ENCODE measurements at places on chromosomes 7 and 10.

DNA sequence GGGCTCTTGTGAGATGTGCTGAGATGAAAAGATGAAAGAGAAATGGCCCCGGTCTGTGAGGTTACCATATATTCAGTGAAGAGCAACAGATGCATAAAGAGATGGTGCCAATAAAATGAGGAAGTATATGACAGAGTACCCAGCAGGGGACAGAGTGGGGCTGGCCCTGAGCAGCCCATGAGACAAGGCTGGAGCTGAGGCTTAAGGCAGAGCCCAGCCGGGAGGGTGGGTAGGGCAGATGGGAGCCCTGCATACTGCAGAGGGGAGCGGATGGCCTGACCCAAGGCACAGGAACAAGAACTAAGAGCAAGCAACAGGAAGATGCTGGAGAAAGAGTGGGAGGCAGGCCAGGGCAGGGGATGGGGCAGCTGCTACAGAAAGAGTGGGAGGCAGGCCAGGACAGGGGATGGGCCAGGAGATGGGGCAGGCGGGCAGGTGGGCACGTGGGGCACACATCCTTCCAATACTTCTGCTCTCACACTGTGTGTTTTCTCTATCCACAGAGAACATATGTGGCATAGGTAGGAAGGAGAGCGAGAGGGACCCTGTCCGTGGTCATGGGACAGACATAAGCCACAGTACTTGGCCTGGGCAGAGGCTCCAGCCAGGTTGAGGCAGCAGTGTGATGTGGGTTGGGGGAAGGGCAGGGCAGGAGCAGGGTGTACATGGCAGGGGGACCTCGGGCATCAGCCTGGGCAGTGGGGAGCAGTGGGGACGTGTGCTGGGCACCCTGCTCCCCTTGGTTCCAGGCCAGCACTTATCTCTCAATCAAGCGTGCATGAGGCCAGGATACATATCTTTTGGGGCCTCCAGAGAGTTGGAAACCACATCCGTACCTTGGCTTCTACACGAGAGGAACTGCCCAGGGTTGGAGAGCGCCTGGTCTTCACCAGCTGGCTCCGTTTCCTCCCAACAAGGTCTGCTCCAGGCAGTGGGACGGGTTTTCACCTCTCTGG is 91.6 kb upstream of the IKZF1 start:
- peak; percentile 57 for DNase-seq

- DNase-seq: no peak
Measured at GRCh38 chr10:103926722-103927319, 8.8 kb upstream of the STN1 start.

DNA sequence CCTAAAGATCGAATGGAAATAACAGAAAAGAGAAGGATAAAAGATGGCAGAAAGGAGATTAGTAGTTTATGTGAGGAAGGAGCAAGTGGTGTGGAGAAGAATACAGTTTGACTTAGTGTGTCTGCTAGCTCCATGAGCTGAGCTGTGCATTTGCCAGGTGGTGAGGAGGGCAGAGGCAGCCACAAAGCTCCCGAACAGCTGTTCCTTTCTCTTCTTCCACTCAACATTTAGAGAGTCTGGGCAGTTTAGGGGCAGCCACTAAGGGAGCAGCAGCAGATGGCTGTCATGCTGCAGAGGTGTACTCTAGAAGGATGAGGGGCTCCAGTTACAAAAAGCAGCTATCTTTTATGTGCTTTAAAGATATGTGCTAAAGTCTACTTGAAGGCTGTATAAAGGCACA is 674.4 kb downstream of the GRM8 start:
- no peak for DNase-seq

GRCh38 chr10:121983852-121984251 is 5.1 kb upstream of the TACC2 start:
- DNase-seq: no peak

DNA sequence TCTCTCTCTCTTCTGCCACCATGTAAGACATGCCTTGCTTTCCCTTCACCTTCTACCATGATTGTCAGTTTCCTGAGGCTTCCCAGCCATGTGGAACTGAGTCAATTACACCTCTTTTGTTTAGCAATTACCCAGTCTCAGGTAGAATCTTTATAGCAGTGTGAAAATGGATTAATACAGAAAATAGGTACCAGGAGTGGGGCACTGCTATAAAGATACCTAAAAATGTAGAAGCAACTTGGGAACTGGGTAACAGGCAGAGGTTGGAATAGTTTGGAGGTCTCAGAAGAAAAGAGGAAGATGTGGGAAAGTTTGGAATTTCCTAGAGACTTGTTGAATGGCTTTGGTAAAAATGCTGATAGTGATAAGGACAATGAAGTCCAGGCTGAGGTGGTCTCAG is 15.6 kb downstream of the GALNTL5 start:
- no peak for DNase-seq

DNA sequence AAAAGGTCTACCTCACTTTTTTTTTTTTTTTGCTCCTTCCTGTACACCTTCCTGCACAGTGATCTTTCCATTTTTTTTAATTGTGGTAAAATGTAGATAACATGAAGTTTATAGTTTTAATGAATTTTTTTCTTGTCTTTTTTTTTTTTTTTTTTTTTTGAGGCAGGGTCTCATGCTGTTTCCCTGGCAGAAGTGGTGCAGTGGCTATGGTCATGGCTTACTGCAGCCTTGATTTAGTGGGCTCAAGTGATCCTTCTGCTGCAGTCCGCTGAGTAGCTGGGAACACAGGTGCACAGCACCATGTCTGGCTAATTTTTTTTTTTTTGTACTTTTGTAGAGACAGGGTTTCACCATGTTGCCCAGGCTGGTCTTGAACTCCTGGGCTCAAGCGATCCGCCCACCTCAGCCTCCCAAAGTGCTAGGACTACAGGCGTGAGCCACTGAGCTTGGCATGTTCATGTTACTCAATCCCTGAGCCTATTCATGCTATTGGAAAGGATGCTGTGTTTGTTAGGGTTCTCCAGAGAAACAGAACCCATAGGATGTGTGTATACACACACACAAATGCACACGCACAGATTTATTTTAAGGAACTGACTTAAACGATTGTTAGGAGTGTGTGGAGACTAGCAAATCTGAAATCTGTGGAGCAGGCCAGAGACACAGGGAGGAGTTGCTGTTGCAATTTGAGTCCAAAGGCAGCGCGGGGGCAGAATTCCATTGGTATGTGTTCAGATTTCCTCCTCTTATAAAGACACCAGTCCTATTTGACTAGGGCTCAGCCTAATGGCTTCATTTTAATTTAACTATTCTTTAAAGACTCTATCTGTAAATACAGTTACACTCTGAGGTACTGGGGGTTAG is 29.1 kb downstream of the GALNT11 start:
- DNase-seq: no peak

- no peak for DNase-seq
Measured at GRCh38 chr10:90635111-90635765, 222.6 kb downstream of the HTR7 start.

DNA sequence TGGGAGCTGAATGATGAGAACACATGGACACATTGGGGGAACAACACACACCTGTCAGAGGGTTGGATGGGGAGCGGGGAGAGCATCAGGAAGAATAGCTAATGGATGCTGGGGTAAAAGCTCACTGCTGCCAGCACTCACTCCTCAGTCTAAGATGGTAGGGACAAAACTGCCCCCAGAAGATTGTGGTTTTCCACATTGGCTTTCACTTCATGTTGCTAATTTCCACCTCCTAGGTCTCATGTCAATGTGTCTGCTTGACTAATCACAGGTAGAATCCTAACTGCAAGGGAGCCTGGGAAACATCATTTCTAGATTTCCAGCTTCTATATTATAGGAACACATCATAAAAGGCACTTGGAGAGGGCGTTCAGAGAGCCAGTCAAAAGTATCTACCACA is 22.6 kb downstream of the APBB1IP start:
- no peak for DNase-seq

DNA sequence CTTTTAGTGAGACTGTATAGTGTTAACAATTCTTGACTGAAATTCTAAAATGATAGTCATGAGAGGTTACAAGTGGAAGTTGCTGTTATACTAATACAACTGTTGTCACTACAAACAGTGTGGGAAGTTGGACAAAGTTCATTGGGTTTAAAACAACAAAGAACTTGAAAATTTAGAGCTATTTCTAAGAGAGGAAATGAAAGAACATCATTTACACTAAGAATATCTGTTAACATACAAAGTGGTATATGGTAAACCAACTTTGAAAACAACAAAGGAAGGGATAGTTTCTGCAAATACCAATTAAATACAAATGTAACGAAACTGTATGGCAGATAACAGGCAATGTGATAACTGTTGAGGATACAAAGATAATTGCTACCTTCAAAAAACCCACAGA is 11.6 kb downstream of the MTPN start:
- no peak for DNase-seq

DNA sequence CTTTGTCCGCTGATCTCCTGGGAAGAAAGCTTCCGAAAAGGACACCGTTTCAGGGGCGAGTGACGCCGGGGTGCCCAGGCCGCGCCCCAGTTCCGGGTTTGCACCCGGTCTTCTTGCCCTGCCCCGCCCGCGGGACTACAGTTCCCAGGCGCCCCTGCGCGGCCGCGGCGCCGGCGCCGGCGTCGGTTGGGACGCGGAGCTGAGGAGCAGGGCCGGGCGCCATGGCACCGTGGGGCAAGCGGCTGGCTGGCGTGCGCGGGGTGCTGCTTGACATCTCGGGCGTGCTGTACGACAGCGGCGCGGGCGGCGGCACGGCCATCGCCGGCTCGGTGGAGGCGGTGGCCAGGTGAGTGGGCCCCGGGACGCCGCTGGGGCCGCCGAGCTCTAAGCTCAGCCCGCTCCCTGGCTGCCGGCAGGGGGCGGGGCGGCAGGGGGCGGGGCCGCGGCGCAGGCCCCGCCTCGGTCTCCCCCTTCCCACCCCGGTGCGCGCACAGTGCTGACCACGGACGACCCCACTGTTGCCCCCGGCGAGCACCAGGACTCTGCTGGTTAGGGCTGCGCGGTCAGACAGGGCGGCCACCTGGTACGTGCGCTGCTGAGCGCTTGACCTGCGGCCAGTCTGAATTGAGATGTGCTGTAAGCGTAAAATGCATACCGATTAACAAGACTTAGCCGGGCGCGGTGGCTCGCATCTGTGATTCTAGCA is at the start of gene LHPP:
Gene LHPP (plus strand): TSS at position 182 of the 706 bp plus-strand sequence. CDS start 40 bp downstream, at position 222.
- DNase-seq: peak; percentile 90

DNA sequence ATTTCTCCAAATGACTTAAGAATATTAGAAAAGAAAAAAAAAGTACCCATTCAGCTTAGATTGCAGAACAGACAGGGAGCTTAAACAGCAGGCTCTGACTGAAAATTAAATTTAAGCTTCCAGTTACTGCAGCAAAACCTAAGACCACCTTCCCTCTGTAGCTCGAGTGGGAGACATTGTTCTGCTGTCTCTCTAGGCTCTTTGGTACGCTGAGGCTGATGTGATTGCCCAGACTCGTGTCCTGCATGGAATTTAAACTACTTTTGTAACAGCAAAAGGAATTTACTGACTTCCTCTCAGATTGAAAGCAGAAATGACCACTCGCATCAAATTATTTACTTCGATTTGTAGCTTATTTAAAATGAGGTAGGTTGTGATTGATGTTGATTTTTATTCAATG is 124.6 kb downstream of the LRRTM3 start:
- no peak for DNase-seq

DNA sequence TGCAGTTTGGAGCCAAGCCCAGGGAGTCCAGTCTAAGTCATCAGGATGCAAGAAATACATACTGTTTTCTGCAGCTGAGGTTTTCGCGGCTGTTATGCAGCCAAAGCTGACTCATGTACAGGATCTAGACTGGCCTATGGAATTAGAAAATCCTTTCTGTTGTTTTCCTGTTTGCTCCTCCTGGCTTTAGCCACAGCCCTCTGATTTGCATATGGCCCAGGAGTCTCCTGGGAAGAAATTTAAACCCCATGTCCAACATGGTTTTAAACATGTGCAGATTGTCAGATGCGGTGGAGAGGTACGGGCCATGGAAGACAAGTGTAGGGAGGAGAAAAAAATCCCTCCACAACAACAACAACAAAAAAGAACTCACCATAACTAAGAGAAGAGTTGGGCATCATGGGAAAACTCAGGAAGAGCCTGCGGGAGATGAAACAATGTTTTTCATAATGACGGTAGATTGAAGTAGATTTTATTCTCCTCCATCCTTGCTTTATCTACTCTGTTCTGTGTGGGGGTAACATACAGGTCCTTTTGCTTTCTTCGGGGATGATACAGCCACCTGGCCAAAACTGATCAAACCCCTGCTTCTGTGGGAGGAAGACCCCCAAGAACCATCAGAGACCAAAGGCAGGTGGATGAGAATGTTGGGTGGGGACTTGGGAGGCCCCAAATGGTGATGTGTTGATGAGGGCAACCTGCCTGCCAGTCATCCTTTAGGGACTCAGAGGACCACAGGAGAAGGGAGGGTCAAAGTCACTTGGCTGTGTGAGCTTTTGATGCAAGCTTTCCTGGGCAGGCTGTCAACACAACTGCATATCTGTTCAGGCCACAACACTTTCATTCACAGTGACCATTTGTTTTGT is 29.8 kb upstream of the GNA12 start:
- DNase-seq: no peak

GRCh38 chr7:39301543-39301942 is 264.7 kb upstream of the YAE1 start:
- DNase-seq: no peak

GRCh38 chr10:88127766-88128165 is 264.3 kb downstream of the PTEN start:
- no peak for DNase-seq

- no peak for DNase-seq
Measured at GRCh38 chr10:117663750-117664149, 121.2 kb downstream of the EMX2 start.

- no peak for DNase-seq
Measured at GRCh38 chr10:113340282-113340681, 212.6 kb upstream of the HABP2 start.

DNA sequence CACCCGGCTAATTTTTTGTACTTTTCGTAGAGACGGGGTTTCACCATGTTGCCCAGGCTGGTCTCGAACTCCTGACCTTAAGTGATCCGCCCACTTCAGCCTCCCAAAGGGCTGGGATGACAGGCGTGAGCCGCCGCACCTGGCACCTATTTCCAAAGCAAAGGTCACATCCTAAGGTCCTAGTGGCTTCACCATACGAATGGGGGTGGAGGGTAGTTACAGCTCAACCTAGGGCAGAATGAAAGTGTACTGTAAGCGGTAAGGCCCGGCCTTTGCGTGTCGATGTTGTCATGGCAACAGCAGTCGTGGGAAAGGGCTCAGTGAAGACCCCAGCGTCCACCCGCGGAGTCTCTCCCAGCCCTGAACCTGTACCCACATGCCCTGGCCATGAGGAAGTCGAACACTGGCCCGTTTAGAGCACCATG is 1.6 kb upstream of the COX19 start:
- no peak for DNase-seq

GRCh38 chr7:4144811-4145510 is 537.1 kb upstream of the FOXK1 start:
- DNase-seq: no peak

GRCh38 chr10:74238031-74238431 is 87.0 kb downstream of the ADK start:
- no peak for DNase-seq

GRCh38 chr10:47057471-47057870 is 146.2 kb downstream of the PTPN20 start:
- no peak for DNase-seq

DNA sequence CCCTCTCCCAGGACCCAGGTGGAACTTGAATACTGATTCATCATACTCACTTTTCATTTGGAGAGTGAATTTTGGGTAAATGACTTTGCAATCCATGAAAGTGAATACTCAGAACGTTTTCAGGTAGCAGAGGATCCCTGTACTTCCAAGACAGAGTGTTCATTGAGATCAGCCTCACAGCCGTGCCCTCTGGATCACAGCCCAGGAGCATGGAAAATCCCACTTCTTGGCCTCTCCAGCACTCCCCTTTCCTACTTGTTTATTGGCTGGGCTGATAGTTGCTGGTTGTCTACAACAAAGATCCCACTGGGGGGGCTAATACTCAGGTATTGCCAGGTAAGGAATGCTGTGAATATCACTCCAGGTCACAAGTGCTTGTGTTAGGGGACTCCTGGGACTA is 5.9 kb downstream of the GCK start:
- no peak for DNase-seq
